ENCODE measurements at places on chromosomes 16 and 17.
A peak's percentile ranks its signal among the peaks of the same experiment; 100 is the strongest.

GRCh38 chr16:31436221-31437045 is 6.2 kb downstream of the ZNF843 start:
- no peak for DNase-seq

- DNase-seq, result no peak
Measured at GRCh38 chr16:7615565-7615964, 282.9 kb downstream of the RBFOX1 start.

- no peak for DNase-seq
Measured at GRCh38 chr17:36034127-36034526, 16.4 kb upstream of the CCL23 start.

DNA sequence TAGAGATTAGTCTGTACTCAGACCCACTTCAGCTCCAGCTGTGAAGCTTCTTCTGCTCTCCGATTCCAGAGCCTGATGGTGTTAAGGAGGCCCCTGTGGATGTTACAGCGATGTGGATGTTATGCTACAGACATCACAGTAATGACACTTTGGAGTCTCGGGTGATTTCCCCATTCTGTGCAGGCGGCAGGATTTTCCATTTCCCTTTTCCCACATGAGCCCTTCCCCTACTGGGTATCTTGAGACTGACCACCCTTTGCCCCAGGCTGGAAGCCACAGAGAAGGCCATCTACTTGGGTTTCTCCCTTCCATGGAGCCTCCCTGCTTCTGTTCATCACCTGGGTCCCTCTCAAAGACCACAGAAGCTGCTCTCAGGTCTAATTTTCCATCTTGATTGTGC is 78.3 kb downstream of the KCNJ12 start:
- DNase-seq, result no peak

- DNase-seq, result no peak
Measured at GRCh38 chr16:14958970-14959369, 15.9 kb upstream of the PDXDC1 start.

- no peak for DNase-seq
Measured at GRCh38 chr17:48570325-48571023, 7.7 kb downstream of the HOXB4 start.

DNA sequence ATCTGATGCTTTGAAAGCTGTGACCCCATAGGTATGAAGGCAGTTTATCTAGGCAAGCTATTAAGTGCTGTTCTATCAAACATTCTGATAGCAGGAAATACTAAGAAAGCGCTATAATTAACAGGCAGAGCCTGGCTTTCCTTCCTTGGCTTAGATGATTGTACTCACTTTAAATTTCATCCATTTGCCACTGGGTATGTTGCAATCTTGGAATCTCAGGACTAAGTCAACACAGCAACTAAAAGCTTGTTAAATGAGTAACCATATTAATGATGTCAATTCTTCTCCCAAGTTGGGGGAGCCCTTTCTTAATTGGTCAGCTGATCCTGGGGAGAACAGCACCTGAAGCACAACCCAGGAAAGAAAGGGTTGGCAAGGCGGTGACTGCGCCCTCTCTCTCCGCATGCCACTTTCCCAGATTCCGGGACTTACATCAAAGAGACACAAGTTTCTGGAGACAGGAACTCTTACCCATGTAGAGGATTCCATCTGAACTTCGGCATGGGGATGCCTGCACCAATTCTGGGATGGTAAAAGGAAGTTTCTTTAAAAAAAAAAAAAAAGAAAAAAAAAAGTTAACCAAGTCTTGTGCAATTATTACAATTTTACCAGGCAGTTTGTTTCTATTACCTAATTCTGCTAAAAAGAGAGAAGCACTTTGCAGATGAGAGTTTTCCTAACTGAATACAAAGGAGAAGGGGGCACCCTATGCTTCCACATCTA is 54.4 kb upstream of the ICAM2 start:
- DNase-seq, result no peak

- DNase-seq, result no peak
Measured at GRCh38 chr17:58595194-58595792, 80.9 kb upstream of the MTMR4 start.

GRCh38 chr16:15521390-15521757 is 87.0 kb downstream of the BMERB1 start:
- no peak for DNase-seq

GRCh38 chr16:55577887-55578286 is 11.4 kb downstream of the CAPNS2 start:
- no peak for DNase-seq

GRCh38 chr17:78125976-78126894 is 2.3 kb downstream of the TMC6 start:
- DNase-seq, result no peak

- no peak for DNase-seq
Measured at GRCh38 chr16:73025151-73025855, 22.6 kb downstream of the ZFHX3 start.

DNA sequence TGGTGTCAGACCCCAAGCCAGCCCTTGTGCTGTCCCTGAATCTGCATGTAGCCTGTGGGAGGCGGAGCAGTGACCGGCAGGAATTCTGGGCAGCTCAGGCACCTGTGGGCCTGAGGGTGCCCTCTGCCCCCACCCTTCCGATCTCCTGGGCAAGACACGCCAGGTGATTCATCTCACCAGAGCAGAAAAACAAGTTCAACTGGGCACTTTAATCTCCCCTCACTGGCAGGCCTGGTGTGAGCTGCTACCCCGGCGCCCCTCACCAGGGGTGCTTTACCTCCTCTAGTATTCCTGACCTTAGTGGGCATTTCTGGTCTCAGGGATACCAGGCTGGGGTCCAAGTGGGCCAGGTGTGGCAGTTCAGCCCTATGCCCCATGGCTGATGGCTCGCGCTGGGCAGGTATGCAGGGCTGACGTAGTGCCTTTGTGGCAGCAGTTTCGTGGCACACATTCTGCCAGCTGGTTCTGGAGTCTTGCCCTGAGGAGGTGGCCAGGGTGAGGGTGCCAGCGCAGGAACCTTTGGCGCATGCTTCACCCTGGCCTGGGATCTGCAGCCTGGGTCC is 6.0 kb downstream of the ERBB2 start:
- DNase-seq, result no peak

GRCh38 chr17:49459401-49459984 is 35.6 kb upstream of the NGFR start:
- DNase-seq, result no peak

DNA sequence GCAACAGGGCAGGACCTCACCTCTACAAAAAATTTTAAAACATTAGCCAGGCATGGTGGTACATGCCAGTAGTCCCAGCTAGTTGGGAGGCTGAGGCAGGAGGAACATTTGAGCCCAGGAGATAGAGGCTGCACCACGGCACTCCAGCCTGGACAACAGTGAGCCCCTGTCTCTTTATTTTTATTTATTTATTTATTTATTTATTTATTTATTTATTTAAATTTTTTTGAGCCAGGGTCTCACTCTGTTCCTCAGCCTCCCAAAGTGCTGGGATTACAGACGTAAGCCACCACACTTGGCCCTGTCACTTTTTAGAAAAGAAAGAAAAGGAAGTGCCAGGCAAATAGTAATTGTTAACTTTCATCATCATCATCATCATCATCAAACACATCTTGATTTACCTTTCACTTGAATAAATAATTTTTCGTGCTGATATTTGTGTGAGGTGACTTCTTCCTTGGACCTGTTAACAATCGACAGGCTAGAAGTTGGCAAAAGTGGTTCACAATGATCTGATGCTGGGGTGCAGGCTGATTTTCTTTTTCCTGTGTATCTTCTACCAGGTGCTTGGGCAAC is 6.6 kb downstream of the PALB2 start:
- DNase-seq, result no peak

DNA sequence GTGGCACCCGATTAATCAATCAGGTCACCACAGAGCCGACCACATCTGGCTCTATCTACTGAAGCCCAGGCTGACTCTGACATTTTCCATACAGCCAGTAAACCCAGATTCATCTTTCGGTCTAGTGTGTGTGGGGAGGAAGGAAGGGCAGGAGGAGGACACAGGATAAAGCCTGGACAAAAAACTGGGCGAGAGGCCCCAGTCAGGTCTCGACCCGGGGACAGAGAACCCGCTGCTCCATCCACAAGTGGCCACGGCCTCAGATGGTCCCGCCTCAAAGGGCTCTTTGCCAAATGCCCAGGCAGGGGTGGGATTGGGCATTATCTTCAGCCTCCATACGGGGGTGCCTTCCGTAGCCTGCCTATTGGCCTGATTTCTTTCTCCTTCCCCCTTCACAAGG is 7.8 kb downstream of the ABR start:
- no peak for DNase-seq

GRCh38 chr16:55853114-55853513 is 20.2 kb upstream of the CES1 start:
- DNase-seq, result no peak

GRCh38 chr16:50837324-50837723 is 95.4 kb downstream of the CYLD start:
- DNase-seq, result no peak

DNA sequence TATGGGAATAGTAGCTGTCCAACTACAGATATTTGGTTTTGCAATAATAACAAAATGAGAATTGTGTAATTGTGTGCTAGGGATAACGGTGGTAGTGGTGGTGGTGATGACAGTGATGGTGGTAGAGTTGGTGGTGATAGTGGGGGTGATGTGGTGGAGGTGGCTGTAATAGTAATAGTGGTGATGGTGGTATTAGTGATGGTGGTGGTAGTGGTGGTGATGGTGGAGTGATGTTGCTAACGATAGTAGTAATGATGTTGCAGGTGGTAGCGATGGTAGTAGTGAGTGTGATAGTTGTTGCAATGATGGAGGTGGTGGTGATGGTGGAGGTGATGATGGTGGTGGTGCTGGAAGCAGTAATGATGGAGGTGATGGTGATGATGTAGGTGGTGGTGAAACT is 94.4 kb downstream of the HS3ST3B1 start:
- no peak for DNase-seq

DNA sequence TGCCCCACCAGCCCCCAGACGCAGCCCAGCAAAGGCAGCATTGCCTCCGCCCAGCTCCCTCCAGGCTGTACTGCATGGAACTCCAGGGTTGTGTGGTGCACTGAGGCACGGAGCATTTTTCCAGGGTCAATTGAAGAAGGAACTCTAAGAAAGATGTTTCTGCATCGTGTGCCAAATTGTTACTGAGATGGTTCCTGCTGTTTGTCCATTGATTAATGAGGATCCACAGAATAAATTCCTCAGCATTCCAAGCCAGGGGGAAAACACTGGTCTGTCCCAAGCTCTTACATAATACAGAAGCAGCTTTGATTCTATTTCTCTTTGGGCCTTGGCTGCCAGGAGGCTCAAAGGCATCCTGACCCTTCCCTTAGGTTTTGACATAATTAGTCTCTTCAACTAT is 80.9 kb downstream of the ZNF423 start:
- no peak for DNase-seq

- no peak for DNase-seq
Measured at GRCh38 chr17:3002538-3003295, 60.7 kb downstream of the OR1D5 start.

GRCh38 chr17:1532836-1533602 is 16.6 kb upstream of the INPP5K start:
- peak; percentile 6 for DNase-seq

DNA sequence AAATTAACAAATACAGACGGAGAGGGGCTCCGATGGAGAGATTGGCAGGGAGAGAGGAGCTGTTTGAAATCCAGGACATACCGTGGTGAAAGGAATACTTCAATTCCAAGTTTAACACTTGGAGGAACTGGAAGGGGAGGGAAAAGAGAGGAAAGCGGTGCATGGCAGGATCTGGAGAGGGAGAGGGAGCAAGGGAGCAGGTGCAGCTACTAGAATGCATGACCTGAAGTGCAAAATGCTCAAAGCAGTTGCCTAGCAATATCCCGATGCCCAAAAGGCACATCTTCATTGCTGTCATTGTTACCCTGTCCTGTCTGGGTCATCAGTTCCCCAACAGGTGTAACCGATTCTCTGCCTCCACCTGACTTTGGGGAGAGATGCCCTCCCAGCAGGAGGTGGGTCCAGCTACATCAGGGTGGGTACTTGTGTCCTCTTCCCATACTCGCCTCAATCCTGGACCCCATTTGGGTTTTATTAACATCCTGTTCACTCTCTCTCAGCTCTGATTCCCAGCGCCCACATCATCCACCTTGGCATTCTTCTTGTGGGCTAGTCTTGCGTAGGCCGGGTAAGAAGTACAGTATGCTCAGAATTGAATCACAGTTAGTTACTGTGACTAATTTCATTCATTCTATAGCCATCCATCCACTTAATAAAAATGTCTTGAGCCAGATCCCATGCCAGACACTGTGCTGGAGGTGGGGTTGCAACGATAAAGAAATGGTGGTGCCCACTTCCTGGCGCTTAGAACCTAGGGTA is 37.4 kb upstream of the EMP2 start:
- DNase-seq, result no peak

DNA sequence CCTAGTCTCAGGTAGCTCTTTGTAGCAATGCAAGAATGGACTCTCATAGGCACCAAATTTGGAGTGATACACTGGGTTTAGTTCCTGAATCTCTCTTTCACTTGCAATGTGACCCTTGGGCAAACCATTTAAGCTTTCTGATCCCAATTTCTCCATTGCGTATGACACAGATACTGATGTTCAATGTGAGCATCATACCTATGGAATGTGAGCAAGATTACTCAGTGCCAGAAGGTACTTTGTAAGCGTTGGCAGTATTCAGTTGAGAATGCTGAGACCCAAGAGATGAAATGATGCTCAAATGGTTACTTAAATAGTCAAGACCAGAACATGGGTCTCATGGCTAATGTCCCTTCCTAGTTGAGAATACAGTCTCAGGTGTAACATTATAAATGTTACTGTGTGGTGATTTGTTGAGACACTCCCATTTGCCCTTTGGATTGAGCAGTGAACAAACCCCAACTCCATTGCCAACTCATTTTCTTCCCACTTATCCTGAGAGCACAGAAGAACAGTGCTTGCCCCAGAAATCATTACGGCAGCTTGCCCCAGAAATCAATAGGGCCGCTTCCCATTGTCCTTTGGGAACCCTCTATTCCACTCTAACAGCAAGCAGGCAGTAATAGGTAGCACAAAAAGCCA is 134.1 kb downstream of the SOX9 start:
- DNase-seq, result no peak

GRCh38 chr17:7480089-7480384 is 606 bp upstream of the ZBTB4 start:
- DNase-seq, result no peak

GRCh38 chr17:64357191-64357981 is 33.3 kb downstream of the PECAM1 start:
- no peak for DNase-seq

- no peak for DNase-seq
Measured at GRCh38 chr16:81505011-81505661, 60.5 kb downstream of the CMIP start.

GRCh38 chr17:34750004-34750403 is 170.6 kb downstream of the TMEM132E start:
- no peak for DNase-seq

DNA sequence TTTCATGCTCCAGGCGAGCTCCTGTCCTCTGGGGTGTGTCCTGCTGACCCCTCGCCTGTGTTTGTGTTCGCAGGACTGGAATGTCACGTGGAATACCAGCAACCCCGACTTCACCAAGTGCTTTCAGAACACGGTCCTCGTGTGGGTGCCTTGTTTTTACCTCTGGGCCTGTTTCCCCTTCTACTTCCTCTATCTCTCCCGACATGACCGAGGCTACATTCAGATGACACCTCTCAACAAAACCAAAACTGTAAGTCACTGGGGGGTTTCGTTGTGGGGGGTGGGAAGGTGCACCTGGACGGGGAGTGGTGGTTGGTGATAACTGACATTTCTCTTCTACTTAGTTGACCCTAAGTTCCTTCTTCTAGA is 58.3 kb downstream of the ABCC1 start:
- DNase-seq, result no peak
